ENCODE measurements at places on chromosomes 13 and 19.

DNA sequence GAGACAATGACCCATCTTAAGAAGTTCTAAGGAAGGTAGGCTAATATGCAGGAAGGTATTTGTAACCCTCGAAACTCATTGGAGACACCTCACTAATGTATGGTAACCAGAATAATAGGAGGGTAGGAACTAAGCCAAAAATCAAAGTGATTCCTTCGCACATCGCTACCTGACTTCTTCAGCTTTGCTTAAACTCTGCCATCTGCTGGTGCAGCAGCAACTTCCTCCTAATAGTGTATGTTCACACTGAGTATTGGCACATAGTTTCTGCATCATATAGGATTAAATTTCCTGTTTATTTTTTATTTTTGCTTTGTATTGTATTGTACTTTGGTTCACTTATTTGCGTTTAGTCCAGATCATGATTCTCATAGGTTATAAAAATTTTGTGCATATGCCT lies 676.2 kb downstream of the GPC5 start:
- DNase-seq, result no peak

DNA sequence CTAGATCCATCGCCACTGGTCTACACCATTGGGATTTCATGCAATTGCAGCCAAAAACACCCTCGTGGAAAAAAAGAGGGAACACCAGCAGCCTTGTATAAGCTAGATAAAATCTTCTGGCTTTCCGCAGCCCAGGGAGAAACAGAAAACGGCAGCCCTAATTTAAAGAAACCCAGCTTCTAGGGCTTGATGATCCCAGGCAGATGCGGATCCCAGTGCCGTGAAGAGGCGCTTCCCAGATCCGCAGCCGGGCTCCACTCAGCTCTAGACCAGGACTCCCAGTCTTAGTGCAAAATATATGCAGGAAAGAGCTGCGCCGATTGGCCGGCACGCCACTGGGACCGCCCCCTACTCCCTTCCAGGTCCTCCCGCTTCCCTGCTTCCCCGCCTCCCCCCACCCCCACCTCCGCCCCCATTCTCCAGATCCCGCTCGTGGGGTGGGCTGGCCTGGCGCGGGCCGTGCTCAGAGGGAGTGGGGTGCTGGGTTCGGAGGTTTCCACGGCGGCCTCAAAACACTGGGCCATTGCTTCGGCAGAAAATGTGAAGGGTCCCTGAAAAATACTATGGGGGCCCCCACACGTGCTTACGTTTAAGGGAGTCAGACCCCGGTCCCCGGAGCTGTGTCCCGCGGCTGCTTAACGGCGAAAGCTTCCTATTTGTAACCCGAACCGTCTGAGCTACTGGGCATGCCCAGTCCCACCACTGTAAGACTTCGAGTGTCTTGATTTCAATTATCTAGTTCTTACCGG lies 63.1 kb downstream of the SERP2 start:
- peak; percentile 96 for DNase-seq

DNA sequence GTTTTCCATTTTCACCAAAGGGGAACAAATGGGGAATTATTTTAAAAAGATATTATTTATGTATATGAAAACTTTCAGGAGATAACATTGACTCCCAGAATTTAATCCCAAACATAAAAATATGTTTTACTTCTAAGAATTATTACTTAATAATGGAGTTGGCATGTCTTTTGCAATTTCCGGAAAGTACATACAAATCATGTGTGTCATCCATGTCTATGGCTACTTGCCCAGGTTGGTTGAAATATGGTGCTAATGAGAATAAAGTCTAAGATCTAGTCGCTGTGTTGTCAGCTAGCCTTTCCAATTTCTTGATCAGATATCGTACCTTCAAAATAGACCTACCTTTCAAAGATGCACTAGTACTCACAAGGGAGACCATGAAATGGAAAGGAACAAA lies 1003.2 kb upstream of the PCDH20 start:
- DNase-seq, result no peak

DNA sequence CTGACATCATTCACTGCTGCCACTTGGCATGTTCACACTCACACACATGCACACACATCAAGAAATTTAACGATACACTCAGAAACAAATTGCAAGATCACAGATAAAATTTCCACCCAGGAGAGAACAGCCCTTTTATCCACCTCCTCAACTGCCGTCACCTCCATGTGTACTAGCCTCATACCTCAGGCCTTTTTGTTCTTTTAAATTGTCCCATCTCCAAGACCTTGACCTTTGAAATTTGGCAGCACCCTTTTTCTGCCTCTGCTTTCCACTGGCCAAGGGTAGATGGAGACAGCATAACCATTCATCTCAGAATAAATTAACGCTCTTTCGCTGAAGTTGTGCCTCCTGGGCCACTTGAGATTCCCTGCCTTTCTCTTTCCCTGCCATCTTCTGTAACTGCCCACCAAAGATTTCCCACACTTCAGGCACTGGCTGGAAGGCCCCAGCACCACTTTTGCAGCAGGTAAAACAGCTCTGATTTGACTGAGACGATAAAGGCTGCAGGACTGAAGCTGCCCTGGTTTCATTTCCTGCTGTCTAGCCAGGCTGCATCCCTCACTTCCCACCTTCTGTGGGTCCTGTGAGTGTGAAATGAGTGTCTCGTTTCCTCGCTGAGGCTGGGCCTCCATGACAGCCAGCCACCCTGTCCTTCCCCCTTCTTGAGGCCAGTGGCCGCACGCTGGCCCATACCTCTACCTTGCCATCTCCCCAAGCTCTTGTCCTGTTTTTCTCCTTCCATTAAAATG lies 39.3 kb downstream of the MBNL2 start:
- peak; percentile 36 for DNase-seq

- DNase-seq, result no peak
Observed at GRCh38 chr13:41122838-41123237, 9.8 kb downstream of the KBTBD6 start.

- no peak for DNase-seq
Observed at GRCh38 chr13:102002287-102002686, 399.6 kb downstream of the FGF14 start.

- no peak for DNase-seq
Observed at GRCh38 chr19:19109601-19110000, 28.7 kb downstream of the TMEM161A start.

- DNase-seq, result no peak
Observed at GRCh38 chr19:42515241-42515832, 12.9 kb downstream of the CEACAM1 start.

GRCh38 chr19:30778961-30779715 lies 407.0 kb downstream of the ZNF536 start:
- no peak for DNase-seq

DNA sequence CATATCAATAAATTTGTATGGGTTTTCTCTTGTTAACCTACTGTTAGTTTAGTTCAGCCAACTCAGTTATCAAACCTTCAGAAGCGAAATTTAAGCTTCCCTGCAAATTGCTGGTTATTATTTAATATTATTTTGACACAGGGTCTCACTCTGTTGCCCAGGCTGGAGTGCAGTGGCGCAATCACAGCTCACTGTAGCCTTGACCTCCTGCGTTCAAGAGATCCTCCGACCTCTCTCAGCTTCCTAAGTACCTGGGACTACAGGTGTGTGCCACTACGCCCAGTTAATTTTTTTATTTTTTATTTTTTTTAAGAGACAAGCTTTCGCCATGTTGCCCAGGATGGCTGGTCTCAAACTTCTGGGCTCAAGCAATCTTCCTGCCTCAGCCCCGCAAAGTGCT lies 6.2 kb downstream of the CAB39L start:
- DNase-seq, result no peak

GRCh38 chr13:111925146-111925875 lies 141.6 kb upstream of the SOX1 start:
- DNase-seq, result no peak

DNA sequence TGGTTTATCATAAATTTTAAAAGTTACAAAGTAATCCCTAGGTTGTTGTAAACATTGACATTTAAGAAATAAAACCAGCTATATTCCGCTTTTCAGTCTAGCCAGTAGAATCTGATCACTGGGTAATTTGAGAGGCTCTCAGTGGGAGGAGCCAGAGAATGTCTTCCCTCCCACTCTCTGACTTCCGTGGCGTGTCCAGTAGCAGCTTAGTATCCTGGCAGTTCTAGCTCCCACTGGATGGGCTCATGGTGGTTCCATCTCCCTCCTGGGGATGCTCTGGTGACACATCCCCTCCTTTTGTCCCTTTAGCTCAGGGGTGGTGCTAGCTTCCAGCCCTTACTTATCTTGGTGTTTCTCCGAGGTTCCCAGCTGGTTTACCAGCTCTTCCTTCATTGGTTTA lies 34.5 kb downstream of the MTUS2 start:
- no peak for DNase-seq

DNA sequence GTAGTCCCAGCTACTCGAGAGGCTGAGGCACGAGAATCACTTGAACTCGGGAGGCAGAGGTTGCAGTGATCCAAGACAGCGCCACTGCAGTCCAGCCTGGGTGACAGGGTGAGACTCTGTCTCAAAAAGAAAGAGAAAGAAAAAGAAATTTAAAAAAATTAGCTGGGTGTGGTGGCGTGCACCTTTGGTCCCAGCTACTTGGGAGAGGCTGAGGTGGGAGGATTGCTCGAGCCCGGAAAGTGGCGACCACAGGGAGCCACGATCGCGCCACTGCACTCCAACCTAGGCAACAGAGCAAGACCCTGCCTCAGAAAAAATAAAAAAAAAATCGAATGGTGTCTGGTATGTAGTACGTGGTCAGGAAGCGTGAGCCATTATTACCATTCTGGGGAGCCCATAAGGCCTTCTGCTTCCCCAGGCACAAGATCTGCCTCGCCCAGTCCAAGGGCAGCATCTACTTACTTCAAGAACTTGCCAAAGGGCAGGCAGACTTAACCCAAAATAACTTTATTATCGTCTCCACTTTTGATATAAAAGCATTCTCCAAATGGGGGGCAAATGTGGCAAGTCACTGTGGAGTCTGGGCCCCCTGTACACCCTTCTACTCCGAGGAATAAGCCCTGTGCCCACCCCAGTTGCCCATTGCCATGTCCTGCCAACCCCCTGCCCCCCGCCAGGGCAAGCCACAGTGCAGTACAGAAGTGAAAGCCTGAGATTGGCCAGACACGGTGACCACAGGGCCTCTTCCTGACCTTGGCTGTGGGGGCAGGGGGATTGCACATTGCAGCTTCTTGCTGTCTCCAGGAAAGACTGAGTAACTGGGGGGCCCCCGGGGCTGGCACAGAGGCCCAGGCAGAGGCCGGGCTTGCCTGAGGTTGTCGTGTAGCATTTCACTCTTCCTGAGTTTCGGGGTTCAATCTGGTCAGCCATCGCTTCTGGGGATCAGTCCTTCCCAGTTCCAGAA lies 12.6 kb downstream of the CCL25 start:
- no peak for DNase-seq

DNA sequence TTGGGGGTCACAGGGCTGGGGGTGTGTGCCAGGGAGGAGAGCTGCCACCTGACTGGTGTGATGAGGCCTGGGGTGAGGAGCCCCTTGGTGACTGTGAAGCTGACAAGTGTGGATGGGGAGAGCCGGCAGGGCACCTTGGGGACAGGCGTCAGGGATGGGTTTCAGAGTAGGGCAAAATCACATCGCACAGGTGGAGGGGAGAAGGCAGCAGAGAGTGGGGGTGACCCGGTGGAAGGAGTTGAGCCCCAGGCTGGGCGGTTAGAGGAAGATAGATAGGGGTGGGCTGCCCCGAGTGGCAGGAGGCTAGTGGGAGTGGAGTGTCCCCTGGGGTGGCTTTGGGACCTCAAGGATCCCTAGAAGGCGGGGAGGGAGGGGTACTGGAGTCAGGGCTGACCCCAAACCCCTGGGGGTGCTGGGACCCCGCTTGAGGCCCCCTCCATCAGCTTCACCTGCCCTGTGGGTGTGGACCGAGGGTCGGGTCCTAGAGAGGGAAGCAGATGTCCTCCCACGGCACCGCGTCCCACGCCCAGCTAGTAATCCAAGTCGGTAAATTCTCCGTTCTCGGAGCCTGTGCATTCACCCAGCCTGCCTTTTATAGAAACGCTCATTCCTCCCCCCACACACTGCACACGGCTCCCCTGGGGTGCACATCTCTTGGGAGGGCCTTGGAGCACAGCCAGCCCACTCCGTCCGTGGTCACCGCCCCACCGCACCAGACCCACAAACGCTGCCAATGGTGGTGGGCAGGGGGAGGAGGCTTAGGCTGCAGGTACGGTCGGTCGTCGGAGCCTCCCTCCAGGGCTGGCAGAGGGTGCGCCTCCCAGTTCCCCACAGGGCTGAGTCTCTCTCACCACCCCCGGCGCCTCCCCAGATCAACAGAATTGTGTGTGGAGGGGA lies 2.4 kb downstream of the CTXN1 start:
- DNase-seq, result no peak

DNA sequence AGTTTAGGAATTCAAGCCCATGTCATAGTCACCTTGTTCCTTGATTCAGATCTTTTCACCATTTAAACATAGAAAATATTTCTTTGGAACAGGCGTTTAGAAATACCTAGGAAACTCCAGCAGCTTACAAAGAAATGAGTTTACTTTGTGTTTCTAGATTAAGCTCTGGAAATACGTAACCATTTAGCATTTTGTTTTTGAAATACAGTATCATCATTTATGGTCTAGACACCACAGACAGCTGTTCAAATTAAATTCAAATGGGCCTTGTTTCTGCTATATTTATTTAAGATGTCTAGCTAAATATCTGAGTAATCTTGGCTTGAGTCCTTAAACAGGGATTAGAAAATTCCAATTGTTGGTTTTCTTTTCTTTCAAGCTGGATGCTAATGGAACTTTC lies 228.5 kb downstream of the NDFIP2 start:
- no peak for DNase-seq

GRCh38 chr13:80618781-80619180 lies 277.9 kb upstream of the SPRY2 start:
- no peak for DNase-seq

DNA sequence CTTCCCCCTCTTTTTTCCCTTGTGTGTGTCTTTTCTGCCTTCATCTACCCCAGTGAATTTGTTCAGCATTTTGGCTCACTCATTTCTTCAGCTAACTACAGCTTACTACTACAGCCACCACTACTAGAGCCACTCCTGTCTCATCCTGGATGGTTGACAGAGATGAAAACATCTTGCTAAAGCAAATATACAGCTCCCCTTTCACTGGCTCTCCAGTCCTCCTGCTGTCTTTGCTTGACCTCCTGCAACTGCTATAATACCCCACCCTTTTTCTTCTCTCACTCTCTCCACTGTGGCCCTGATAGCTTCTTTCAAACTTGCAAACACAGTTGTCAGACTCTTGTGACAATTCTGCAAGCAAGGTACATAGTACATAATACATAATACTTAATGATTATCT lies 523.6 kb downstream of the DCT start:
- no peak for DNase-seq

DNA sequence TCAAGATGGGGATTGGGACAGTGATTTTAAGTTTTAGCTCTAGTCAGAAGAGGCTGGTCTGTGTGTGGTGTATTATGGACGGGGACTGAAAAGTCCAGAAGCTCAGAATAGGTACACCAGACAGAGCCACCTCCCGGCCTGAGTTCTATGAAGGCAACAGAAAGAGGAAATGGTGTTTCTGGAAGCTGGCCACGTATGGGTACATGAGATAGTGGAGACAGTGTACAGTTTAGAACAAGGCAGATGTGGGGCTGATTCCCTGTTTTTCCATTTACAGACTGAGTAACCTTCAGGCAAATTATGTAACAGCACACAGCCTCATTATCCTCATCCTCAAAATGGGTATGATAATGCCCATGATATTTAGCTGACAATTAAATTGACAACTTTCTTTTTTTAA lies 1.3 kb downstream of the ZNF175 start:
- DNase-seq, result no peak

Data from cerebellum (tissue), 4 donors.